Progenitor cell of endocrine pancreas (in vitro differentiated cells): ENCODE measurements at places on chromosomes 5 and 9.

GRCh38 chr9:26789959-26790358 lies 102.6 kb downstream of the CAAP1 start:
- H3K4me3 ChIP-seq: no peak overlapping the region
- no peaks in the 10 kb centered on the region for H3K4me1 ChIP-seq
- no peaks in the 10 kb centered on the region for H3K36me3 ChIP-seq
- DNase-seq: no peak
- no peak overlapping the region for H3K27ac ChIP-seq

GRCh38 chr9:121294866-121295661 lies 27.1 kb downstream of the GSN start:
- H3K27ac ChIP-seq: no peak overlapping the region
- DNase-seq: no peak
- peaks cover 24% of the 10 kb centered on the region for H3K4me1 ChIP-seq
- H3K36me3 ChIP-seq: no peaks in the 10 kb centered on the region

- H3K4me1 ChIP-seq: peaks cover 5% of the 10 kb centered on the region
- H3K27ac ChIP-seq: no peak overlapping the region
- DNase-seq: peak; percentile 9
- no peaks in the 10 kb centered on the region for H3K36me3 ChIP-seq
Measured at GRCh38 chr9:71552480-71552879, 215.8 kb downstream of the CEMIP2 start.

- no peak overlapping the region for H3K27ac ChIP-seq
- DNase-seq: no peak
- H3K36me3 ChIP-seq: no peaks in the 10 kb centered on the region
- peak overlapping the region; percentile 25 for H3K4me3 ChIP-seq
- H3K4me1 ChIP-seq: peaks cover 9% of the 10 kb centered on the region
Measured at GRCh38 chr5:159097784-159098602, 1.7 kb downstream of the EBF1 start.

DNA sequence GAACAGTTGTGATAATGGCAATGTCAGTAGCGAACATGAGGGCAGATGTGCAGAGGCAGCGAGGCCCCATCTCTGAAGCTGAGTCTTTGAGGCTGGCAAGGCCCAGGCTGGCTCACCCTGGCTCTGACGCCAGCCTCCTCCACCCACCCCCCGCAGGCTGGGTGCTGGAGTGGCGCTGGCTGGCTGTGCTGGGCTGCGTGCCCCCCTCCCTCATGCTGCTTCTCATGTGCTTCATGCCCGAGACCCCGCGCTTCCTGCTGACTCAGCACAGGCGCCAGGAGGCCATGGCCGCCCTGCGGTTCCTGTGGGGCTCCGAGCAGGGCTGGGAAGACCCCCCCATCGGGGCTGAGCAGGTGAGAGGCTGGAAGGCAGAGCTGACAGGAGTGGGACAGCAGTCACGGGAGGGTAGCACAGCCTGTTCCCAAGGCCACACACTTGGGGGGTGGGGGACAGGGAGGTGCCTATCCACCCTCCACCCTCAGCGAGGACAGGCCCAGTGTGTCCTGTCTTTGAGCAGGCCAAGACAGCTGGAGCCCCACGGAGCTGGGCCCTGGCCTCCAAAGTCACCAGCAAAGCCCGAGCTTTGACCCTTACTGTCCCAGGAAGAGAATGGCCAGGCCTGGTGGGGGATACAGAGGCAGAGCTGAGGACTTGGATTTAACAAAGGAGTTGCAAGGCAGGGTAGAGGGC lies 5.6 kb downstream of the SLC2A8 start:
- H3K36me3 ChIP-seq: peaks cover 8% of the 10 kb centered on the region
- no peaks in the 10 kb centered on the region for H3K27me3 ChIP-seq
- no peak for DNase-seq
- H3K4me3 ChIP-seq: no peak overlapping the region

GRCh38 chr9:77954013-77954665 lies 77.5 kb downstream of the GNAQ start:
- H3K27me3 ChIP-seq: no peaks in the 10 kb centered on the region
- peaks cover 13% of the 10 kb centered on the region for H3K4me1 ChIP-seq
- DNase-seq: no peak
- H3K4me3 ChIP-seq: no peak overlapping the region
- H3K36me3 ChIP-seq: peaks cover 1% of the 10 kb centered on the region

DNA sequence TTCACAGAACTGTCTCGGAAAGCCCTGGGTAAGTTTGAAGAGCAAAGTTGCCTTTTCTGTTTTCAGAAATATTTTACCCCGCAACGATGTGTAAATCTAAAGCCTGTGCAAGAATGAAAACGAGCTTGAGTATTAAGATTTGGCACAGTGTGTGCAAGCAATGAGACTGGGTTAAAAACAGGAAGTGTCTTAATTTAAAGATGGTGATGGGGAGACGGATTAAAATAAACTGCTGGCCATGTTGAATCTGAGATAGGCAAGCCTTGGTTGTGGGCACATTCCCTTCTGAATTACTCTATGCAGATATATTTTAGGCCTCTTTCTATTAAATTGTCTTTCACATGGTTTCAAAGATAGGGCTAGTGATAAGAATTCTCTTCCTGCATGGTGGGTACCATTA lies 294.2 kb upstream of the DMRT1 start:
- H3K36me3 ChIP-seq: peaks cover 16% of the 10 kb centered on the region
- H3K27ac ChIP-seq: no peak overlapping the region
- peaks cover 39% of the 10 kb centered on the region for H3K4me1 ChIP-seq
- H3K27me3 ChIP-seq: no peaks in the 10 kb centered on the region
- H3K4me3 ChIP-seq: no peak overlapping the region
- DNase-seq: no peak

GRCh38 chr5:53820802-53821171 lies 260.3 kb downstream of the NDUFS4 start:
- H3K4me3 ChIP-seq: no peak overlapping the region
- no peak for DNase-seq

DNA sequence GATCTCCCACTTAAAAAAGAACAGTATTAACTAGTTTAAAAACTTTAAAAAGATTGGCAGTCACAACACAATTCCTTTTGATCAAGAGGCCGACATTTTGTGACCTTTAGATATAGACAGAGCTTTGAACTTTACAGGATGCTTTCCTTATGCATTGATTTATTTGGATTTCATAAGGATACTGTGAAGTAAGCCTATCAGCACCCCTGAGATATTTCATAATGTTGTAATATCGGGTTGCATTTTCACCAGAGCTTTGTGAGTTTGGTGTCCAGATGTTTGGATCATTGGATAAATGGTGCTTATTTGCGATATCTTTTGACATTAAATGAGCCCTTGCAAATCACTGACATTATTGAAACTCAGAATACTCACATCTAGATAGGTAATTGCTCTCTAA lies 7.7 kb downstream of the PALM2AKAP2 start:
- DNase-seq: no peak
- no peaks in the 10 kb centered on the region for H3K36me3 ChIP-seq
- H3K4me1 ChIP-seq: peaks cover 16% of the 10 kb centered on the region
- H3K4me3 ChIP-seq: no peak overlapping the region

DNA sequence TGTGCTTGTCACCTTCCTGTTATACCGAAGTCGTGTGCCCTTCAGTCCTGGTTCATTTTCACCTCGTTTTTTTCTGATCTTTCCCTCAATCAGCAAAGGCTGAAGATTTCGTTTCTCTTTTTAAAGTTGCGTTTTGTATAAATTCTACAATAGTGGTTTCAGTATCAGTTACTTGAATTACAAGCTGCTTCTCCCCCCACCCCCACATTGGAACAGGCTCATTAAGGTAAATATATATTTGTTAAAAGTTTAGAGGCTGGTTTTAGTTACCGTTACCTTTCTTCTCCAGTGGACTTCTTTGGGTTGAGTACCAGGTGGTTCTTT lies 881 bp downstream of the SUB1 start:
- peaks cover 17% of the 10 kb centered on the region for H3K4me1 ChIP-seq
- H3K27me3 ChIP-seq: no peaks in the 10 kb centered on the region
- H3K27ac ChIP-seq: peak overlapping the region; percentile 94
- peaks cover 5% of the 10 kb centered on the region for H3K36me3 ChIP-seq
- peak overlapping the region; percentile 89 for H3K4me3 ChIP-seq

DNA sequence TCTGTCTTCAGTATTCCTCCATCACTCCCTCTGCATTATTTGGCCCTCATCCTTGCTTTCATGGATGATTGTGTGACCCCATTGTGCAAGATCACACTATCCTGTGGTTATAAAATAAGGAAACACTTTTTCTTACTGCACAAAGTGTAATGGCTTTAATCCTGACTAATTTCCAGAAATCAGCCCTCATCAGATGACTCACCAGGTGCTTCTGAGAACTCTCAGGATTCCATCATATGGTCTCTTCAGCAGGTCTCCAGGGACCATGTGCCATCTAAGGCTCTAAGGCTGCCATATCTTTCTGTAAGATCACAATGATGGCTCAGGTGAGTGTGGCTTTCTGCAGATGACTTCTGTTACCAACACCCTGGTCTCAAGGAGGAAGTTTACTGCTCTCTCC lies 27.3 kb upstream of the FER start:
- no peak overlapping the region for H3K27ac ChIP-seq
- no peaks in the 10 kb centered on the region for H3K36me3 ChIP-seq
- H3K27me3 ChIP-seq: peaks cover 4% of the 10 kb centered on the region
- DNase-seq: no peak
- no peaks in the 10 kb centered on the region for H3K4me1 ChIP-seq
- H3K4me3 ChIP-seq: no peak overlapping the region

DNA sequence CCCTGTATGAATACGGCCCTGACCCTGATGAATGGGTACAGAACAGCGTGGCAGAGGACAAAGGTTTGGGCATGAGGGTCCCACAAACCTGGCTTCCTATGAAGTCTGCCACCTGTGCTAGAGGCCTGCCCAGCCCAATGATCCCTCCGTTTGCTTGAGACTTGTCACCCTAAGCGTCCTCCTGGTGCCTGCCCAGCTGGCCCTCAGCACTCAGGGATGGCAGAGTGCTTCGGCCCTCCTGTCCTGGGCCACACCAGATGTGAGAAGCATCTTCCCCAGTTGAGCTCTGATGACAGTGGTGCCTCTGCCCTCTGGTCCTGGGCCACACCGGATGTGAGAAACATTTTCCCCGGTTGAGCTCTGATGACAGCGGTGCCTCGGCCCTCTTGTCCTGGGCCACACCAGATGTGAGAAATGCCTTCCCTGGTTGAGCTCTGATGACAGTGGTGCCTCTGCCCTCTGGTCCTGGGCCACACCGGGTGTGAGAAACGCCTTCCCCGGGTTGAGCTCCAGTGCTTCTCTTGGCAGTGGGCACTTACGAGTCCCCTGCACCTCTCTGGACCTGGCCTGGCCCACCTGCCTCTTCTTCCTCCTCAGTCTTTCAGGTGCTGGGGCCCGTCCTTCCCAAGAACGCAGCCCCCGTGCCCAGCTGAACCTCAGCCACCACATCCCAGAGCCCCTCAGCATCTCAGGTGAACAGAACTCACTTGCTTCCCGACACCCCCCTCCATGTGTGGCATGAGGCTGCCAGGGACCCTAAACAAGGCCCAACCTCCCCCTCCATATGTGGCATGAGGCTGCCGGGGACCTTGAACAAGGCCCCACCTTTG lies 253.1 kb upstream of the IRX1 start:
- no peaks in the 10 kb centered on the region for H3K4me1 ChIP-seq
- no peaks in the 10 kb centered on the region for H3K36me3 ChIP-seq
- peaks cover 49% of the 10 kb centered on the region for H3K27me3 ChIP-seq
- no peak overlapping the region for H3K4me3 ChIP-seq
- DNase-seq: no peak

GRCh38 chr5:52749666-52750065 lies 38.0 kb upstream of the ITGA1 start:
- no peaks in the 10 kb centered on the region for H3K27me3 ChIP-seq
- DNase-seq: no peak
- no peak overlapping the region for H3K27ac ChIP-seq
- no peak overlapping the region for H3K4me3 ChIP-seq

- H3K27ac ChIP-seq: no peak overlapping the region
- no peak for DNase-seq
- H3K36me3 ChIP-seq: no peaks in the 10 kb centered on the region
Measured at GRCh38 chr9:68581696-68582095, 41.0 kb upstream of the TMEM252 start.
